ENCODE measurements at places on chromosomes 6 and 20.

GRCh38 chr6:154960854-154961530, 34.1 kb upstream of the TIAM2 start:
- no peak for DNase-seq

GRCh38 chr6:16762550-16763477, 1.6 kb upstream of the ATXN1 start:
- no peak for DNase-seq

DNA sequence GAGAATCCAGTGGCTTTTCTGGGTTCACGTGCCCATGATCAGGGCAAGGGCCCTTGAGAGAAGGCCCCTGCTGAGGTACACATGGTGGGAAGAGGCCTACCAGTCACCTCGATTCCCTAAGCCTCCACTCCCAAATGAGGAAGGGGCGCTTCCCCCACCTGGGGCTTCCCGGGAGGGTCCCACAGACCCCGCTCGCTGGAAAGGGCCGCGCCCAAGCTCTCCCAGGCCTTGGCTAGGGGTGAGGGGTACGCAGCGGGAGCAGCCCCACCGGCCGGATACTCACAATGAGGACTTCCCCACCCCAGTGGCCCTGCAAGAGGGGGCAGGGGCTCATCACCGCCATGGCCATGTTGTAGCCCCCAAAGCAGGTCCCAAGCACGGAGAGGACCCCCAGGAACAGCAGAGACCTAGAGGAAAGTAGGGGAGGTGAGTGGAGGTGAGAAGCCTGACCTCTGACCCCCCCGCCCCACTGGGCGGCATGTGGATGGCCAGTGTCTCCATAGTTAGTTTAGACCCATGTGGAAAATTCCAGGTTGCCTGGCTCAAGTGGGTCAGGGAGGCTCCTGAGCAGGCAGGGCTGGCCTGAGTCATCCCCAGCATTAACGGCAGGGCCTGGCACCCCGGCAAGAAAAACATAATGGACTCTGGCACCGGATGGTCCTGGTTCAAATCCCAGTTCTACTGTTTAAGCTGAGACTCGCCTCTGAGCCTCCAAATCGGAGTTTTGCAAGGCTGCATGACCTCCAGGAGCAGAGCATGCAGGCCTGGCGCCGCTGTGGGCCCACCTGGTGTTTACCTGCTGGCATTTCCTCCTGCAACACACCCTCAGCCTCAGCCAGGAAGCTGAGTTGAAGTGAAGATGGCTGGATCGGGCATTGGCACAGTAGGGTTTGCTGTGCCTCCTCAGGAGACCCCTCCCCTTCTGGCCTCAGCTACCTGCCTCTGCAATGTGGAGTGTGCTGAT, 6.6 kb downstream of the SLC52A3 start:
- DNase-seq = no peak

GRCh38 chr20:23629017-23629541, 8.7 kb downstream of the CST3 start:
- DNase-seq = no peak

- no peak for DNase-seq
These were observed 296.2 kb downstream of the NRN1 start for GRCh38 chr6:5710516-5710915.

- DNase-seq = no peak
These were observed 45.6 kb upstream of the SPDEF start for GRCh38 chr6:34601706-34602105.

GRCh38 chr6:81759782-81760181, 7.3 kb upstream of the TENT5A start:
- no peak for DNase-seq

All from foreskin melanocyte (primary cell).